ENCODE measurements at places on chromosomes 3 and 15. TPM values are rescaled to one million over a fixed set of nuclear protein-coding genes. Genes with fewer than 3 reads are reported as not detected.

Gene KIF7
- 0.40 TPM for total RNA-seq

Gene PEX5L
- total RNA-seq, result not detected

Gene AGTR1
- total RNA-seq, result 7.4 TPM

Gene UCN2
- total RNA-seq, result not detected

GRCh38 chr3:113812854-113813253 lies 25.7 kb upstream of the GRAMD1C start:
- no peak overlapping the region for H3K27ac ChIP-seq
- H3K36me3 ChIP-seq, result no peaks in the 10 kb centered on the region
- DNase-seq, result no peak
- H3K4me1 ChIP-seq, result no peaks in the 10 kb centered on the region

- DNase-seq, result no peak
- no peak overlapping the region for H3K27ac ChIP-seq
- H3K27me3 ChIP-seq, result no peaks in the 10 kb centered on the region
- no peaks in the 10 kb centered on the region for H3K36me3 ChIP-seq
Observed at GRCh38 chr3:170623524-170623923, 37.6 kb upstream of the SLC7A14 start.

- no peaks in the 10 kb centered on the region for H3K27me3 ChIP-seq
- H3K36me3 ChIP-seq, result no peaks in the 10 kb centered on the region
- H3K27ac ChIP-seq, result no peak overlapping the region
- DNase-seq, result no peak
Observed at GRCh38 chr3:145739926-145740325, 421.1 kb downstream of the PLOD2 start.

All from psoas muscle (tissue), 8 donors.